Mucosa of gallbladder (tissue), 1 donor: ENCODE measurements at places on chromosomes 5 and 9. TPM values are rescaled to one million over a fixed set of nuclear protein-coding genes. Genes with fewer than 3 reads are reported as not detected.

DNA sequence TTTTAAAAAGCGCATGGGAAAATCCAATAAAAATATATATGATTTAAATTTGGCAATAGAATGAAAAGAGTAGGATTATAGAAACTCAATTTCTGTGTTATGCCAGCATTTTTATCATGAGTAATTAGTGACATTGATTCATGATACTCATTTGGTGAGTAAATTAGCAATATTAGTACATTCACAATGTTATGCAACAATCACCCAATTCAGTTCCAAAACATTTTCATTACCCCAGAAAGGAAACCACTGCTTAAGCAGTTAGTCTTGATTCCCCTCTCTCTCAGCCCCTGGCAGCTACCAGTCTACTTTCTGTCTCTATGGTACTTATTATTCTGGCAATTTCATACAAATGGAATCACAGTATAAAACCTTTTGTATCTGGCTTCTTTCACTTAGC lies 27.0 kb downstream of the OSMR start:
- DNase-seq, result no peak

DNA sequence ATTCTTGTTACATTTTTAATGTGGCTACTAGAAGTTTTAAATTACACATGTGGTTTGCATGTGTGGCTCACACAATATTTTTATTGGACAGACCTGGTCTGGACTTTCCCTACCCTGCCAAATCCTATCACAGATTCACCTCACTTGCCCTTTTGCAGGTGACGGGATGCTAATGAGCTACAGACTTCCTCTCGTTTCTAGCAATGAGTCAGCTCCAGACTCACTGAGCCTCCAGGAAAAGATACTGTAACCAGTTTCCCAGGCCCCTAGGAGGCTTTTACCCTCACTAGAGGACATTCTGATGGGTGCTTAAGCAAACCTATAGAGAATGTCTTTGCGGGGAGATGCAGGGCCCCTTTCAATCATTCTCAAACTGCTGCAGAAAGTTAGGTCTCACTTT lies 135.4 kb downstream of the WDR41 start:
- DNase-seq, result no peak

GRCh38 chr5:90055831-90056328 lies 353.7 kb downstream of the CETN3 start:
- DNase-seq, result no peak

DNA sequence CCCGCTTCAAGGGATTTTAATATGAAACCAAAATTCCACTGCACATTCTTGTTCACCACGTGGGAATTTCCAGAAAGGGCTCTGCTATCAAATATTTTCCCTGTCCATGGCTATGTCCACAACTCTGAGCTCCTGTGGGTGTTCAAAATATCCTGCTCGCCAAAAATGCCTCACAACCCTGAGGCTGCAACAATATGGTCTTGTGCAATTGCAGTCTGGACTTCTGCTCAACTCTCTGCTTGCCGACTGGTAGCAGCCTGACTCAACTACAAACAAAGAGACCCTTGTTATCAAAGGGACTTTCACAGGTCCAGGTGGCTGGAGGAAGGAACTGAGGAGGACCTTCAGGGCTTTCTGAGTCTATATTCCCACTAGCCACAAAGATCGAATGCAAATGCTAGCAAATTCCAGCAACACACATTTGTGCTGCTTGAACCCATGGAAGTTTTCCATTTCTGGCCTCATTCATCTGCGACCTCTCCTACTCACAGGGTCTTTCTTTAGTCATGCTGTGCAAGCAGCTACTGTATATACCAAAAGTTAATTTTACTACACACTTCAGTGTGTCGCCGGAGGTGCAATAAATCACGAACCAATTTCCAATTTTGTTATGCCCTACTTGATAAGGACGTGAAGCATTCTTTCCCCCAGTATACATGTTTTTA lies 169.2 kb upstream of the SLC30A5 start:
- no peak for DNase-seq

- no peak for DNase-seq
Observed at GRCh38 chr9:95057101-95057500, 260.4 kb downstream of the FANCC start.

- DNase-seq, result no peak
Observed at GRCh38 chr9:36158917-36159316, 10.3 kb upstream of the CCIN start.

DNA sequence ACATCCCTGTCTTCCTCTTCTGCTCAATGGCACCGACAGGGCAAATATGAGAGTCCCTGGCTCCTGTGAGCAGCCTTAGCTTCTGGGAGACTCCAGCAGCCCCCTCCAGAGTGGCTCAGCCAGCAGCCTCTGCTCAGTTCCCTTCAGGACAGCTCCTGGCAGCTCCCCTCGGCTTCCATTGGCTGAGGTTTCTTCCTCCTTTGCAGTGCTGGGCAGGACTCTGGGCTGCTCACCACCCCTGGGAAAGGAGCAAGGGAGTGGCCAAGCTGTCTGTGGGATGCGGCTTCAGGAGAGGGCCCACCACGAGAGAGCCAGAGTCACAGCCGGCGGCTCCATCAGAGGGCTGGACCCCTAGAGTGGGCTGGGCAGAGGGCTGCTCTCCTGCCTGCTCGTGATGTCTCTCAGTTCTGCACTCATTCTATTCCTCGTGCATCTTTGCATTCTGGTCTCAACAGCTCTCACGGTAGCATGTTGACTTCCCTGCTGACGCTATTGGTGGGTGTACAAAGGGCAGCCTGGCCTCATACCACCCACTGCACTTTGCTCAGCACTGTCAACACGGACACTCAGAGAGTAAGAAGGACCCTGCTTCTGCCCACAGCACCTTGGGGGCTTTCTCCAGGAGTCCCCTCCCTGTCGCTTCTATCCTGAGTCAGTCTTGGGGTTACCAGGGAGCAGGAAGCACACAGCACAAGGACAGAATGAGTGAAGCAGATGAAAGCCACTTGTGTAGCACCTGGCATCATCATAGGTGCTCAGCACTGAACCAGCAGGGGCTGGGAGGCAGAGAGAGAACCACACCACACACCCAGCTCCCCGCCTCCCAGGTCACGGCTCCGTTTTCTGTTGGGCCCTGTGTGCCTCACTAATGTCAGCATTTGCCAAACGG lies 80.9 kb upstream of the ALDH1B1 start:
- no peak for DNase-seq

DNA sequence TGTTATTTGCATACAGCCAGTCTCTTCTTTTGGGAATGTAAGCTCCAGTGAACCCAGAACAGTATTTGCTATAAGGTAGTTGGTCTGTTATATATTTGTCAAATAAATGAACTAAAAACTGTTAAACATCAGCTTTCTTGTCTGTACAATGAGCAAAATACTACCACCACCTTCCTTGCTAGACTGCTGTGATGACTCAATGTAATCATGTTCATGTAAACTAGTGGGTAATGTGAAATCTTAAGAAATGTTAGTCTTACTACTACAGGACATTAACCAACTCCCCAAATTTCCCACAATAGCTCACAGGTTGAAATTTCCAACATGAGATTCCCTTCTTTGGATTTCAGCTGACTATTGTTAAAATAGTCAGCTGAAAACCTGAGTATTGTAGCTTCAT lies 176.1 kb downstream of the TRPM3 start:
- no peak for DNase-seq

DNA sequence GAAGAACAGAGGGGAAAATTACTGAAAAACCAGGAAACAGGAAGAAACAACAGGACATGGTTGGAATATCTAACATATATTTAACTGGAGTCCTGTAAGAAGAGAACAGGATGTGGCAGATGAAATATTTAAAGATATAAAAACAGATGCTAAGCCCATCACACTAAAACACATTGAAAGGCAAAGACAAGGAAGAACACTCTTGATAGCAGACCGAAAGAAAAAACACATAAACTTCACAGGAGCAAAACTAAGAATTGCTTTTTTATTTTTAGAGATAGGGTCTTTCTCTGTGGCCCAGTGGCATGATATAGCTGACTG lies 324.4 kb upstream of the ARRDC3 start:
- no peak for DNase-seq

DNA sequence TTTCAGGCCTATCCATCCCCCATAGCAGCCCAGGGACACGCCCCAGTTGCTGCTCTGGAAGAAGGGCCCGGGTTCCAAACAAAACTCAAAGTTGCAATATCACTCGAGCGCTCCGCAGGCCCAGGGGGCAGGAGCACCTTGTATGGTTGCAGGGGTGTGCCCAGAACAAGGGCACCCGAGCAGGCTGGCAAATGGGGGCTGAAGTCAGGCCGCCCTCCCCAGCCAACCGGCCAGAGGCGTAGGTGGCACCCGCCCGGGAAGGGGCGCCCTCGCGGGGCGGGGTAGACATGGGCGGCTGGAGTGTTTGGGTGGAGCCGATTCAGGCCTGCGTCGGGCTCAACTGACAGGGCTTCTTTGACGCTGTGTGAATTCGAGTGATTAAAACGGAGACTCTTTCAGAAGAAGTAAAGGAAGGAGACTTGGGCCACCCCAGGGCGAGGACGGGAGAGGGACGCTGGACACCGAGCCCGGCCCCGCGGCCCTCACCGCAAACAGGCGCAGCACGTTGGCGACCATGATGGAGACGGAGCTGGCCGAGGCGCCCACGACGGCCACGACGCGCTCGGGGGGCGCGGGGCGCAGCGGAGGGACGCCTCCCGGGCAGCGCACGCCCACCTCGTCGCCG lies 1.1 kb downstream of the GRM6 start:
- DNase-seq, result no peak

DNA sequence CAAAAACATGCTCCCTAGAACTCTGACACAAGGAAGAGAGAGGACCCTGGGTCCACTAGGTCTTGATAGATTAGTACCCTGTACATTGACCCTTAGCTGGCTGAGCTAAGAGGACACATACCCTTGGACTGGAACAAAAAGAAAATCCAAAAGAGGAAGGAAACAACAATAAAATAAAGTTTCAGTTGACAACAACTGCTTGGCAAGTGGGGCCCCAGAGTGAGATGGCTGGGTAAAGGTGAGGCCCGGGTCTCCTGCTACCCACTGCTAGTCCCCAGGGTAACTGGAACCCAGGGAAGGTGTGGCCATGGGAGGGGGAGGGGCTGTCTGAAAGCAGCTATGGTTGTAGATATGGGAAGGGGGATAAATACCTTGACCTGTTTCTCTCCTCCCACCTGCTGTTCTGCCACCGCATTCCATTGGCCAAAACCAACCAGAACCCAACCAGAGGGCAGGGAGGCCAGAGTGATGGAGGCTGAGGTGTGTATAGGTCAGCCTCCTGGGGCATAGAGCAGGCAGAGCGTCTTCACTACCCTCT lies 11.7 kb downstream of the TAL2 start:
- no peak for DNase-seq

- no peak for DNase-seq
Observed at GRCh38 chr5:103469288-103470040, 93.1 kb downstream of the NUDT12 start.

GRCh38 chr9:93644397-93645088 lies 68.2 kb downstream of the PHF2 start:
- no peak for DNase-seq

- no peak for DNase-seq
Observed at GRCh38 chr5:107486489-107486888, 184.2 kb downstream of the EFNA5 start.

DNA sequence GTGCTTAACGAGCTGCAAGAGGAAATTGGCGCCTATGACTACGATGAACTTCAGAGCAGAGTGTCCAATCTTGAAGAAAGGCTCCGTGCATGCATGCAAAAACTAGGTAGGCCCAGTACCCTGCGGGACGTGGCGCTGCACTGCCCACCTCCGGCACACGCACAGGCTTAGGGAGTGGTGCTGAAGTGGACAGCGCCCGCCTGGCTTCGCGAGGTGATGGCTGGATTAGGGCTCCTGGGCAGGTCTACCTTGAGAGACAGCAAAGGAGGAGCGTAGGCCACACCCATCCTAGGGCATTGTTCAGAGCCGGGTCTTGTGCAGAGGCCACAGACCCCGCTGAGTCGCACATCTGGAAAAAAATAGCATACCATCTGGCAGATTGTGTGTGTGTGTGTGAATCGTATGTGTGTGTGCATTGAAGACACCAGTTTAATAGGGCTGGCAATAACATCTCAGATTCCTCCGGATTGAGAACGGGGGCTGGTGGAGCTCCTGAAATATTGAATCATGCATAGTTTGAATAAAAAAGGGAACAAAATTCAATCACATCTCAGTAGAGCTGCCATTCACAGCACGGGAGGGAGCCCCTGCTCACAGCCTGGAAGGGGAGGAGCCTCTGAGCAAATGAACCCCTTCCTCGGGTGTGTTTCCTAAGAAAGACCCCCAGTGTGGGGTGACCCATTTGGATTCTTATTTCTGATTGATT lies 11.1 kb downstream of the OLFM1 start:
- peak; percentile 27 for DNase-seq

DNA sequence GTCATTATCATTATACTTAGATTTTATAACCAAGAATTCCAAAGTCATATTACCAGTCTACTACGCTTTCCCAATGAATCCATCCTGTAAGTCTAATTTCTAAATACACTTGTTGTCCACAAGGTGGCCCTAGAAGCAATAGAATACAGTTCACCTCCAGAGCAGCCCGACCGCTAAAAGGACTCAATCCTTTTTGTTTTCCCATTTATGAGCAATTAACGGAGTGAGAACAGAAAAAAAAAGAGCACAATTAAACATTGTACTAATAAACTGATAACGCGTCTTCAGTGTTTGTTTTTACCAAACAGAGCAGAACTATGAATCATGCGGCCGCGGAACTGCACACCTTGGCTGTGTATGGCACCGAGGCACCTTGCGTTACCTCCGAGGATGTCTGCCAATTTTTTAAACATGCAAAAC lies 160.7 kb upstream of the DAPK1 start:
- peak; percentile 51 for DNase-seq

- no peak for DNase-seq
Observed at GRCh38 chr9:101463397-101463796, 27.8 kb upstream of the ALDOB start.

GRCh38 chr5:69432412-69433206 lies 17.7 kb downstream of the MARVELD2 start:
- DNase-seq, result no peak

GRCh38 chr5:180052211-180052818 lies 19.2 kb downstream of the RNF130 start:
- no peak for DNase-seq

GRCh38 chr5:73363911-73364730 lies 84.5 kb downstream of the FOXD1 start:
- DNase-seq, result no peak

- peak; percentile 79 for DNase-seq
Observed at GRCh38 chr5:148739524-148739923, 85.2 kb upstream of the HTR4 start.

DNA sequence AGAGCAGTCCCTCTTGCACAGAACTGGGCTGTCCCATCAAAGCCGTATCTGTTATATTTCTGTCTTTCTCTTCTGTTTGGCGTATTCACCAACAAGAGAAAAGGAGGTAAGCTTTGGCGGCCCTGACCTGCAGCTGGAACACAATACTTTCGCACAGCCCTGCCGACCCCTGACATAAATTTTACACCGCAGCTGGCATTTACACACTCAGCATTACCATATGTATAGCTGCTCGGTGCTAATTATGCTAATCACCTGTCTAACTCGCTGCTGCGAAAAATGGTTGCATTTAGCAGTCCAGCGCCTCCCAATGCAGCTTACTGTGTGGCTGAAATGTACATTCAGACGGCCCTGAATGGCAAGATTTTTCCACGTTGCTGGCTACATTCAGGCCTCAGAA lies 20.8 kb downstream of the PTCH1 start:
- no peak for DNase-seq

WDR38 gene
- total RNA-seq, result not detected

HNRNPK gene
- 381 TPM for total RNA-seq

FYB1 gene
- total RNA-seq, result 24.7 TPM

GM2A gene
- total RNA-seq, result 38.1 TPM

SLC6A19 gene
- 179 TPM for total RNA-seq

GNE gene
- total RNA-seq, result 24.6 TPM

SPATA31C1 gene
- total RNA-seq, result not detected

NSUN2 gene
- total RNA-seq, result 37.1 TPM

PCDHA4 gene
- 8.0 TPM for total RNA-seq

OR4F3 gene
- total RNA-seq, result not detected
